ENCODE measurements at places on chromosomes 11 and 22.

- DNase-seq = no peak
Observed at GRCh38 chr11:10640308-10640707, 53.2 kb downstream of the IRAG1 start.

DNA sequence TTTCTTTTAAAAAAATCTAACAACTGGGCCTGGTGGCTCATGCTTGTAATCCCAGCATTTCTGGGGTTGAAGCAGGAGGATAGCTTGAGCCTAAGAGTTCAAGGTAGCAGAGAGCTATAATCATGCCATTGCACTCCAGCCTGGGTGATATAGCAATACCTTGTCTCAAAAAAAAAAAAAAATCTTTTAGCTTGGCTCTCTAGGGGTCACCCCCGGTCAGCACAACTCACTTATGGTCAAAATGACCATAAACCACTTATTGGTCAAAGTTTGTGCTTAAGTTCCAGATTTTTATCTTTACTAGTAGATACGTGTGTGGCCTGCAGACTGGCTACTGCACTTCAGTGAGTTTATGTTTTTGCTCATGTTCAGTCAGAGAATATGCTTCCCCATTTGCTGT is 6.3 kb upstream of the SPDYC start:
- DNase-seq = no peak

- no peak for DNase-seq
Observed at GRCh38 chr11:131770801-131771200, 400.4 kb downstream of the NTM start.

GRCh38 chr11:12243911-12244550 is 133.3 kb upstream of the PARVA start:
- no peak for DNase-seq

GRCh38 chr11:19679952-19680828 is 32.4 kb upstream of the NAV2 start:
- peak; percentile 88 for DNase-seq

DNA sequence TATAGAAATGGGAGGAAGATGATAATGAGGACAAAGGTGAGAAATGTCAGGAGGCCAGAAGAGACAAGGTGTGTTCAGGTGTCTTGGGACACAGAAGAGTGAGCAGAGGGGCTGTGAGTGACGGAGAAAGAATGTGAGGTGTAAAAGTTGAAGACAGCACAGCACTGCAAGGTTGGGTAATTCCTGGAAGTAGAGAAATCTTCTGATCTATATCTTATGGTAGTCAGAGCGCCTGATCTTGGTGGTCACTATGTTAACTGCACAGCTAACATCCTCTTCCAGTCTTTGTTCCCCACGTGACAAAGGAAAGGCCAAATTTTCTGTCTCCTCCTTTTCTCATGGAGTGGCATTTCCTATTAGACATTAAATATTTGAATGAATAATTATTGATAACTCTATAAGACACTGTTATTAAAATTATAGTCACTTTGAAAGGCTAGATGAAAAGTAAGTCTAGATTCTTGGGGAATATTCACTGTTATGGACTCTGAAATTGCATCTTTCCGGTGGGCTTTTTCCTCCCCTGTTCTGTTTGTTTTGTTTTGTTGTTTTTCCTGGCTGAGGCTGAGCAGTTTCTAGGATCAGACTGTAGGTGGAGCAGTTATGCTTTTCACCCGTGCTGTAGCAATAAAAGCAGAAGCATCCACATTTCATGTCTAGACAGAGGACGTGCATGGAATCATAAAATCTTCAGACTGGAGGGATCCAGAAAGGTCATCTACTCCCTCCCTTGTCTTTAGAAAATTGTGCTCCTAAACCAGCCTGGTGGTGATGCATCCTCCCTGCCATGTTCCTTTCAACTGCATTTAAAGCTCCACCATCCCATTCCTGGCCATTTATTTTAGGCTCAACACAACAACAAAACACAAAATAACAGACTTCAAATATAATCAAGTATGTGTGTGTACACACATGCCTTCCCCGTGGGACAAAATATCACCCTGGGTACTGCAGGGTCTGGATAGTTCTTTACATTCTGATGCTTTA is 26.6 kb downstream of the SC5D start:
- DNase-seq = peak; percentile 59

DNA sequence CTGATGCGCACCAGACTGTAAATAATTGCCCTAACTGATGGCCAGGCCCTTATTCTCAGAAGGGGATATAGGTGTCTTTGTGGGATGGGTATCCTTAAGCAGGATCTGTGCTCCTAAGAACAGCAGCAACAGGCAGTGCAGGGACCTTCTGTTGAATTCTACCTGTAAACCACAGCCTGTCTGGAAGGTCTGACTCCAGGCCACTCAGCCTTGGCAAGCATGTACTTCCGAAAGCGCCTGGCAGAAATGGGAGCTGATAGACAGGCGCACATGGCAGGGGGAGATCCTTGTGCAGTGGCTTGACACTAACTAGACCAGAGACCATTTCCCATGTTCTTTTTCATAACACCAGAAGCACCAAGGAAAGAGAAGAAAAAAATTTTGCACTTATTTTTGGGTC is 59.0 kb downstream of the C22orf31 start:
- no peak for DNase-seq

DNA sequence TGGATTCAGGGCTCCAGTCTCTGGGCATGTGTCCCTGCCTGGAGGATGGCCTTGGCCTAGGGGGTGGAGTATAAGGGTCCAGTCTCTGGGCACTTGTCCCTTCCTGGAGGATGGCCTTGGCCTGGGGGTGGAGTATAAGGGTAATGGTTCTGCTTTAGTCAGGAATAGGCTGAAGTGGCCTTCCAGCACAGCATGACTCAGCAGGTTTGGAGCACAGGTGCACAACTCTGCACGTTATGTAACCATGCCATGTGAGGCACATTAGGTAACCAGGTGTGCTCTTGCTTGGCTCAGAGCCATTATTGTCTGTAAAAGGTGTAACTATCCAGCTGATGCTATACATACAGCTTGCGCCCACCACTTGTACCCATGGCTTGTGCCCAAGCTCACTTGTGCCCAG is 48.4 kb upstream of the POLD3 start:
- no peak for DNase-seq

- no peak for DNase-seq
Observed at GRCh38 chr11:112583261-112583893, 322.7 kb upstream of the PLET1 start.

- DNase-seq = no peak
Observed at GRCh38 chr11:30585892-30586250, 282 bp downstream of the MPPED2 start.

DNA sequence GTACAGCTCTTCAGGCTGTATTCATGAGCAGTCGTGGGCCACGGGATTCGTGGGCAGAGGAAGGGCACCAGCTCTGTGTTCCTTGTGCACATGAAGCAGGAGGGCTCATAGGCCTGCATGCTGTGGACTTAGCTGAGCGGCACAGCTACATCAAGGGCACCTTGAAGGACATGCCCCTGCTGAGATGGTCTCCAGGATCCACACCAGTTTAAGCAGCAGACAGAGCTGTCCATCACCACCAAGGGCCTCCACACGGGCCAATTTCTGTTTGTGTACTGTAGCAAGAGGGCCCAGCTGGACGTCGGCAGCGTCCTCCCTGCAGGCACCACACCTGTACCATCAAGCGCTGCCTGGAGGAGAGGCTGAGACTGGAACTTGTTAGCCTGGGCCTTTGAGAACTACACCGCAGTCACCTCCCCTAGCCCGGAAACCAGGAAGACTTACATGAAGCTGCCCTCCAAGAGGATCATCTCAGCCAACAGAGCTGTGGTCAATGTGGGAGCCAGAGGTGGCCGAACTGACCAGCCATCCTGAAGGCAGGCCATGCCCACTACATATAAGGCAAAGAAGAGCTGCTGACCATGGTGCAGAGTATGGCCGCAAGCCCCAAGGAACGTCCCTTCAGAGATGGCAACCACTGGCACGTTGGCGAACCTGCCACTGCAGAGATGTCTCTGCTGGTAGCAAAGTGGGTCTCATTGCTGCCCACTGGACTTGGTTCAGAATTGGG is 32.7 kb upstream of the GNB1L start:
- no peak for DNase-seq

DNA sequence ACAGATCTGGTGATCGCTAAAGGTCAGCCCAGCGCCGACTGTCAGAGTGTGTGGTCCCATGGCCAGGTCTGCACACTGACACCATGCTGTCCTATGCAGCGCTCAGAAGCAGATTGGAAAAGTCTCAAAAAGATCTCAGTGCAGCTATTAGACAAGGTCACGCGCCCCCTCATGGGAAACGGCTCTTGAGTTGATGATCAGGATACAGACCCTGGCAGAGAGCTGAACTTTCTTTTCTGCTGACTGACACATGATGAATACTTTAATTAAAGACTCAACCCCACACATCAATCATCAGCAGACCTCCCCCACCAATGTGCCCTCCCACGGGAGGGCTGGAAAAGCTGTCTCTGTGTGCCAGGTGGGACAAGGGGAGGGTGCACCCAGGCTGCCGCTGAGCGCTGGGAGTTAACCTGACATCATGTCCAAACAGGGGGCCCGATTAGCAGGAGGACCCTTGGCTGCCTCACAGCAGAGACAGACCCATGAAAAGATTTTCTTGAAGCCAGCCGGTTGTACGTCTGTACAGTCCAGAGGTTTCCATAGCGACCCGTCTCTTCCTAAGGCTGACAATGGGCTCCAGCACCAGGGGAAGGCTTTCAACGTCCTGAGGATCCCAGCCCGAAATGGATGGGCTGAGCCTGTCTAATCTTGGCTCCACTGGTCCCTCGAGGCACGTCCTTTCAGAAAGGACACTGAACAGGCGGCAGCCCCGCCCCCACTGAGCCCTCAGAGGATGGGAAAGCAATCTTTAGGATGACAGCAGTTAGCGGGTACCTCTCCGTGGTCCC is 26.9 kb downstream of the RASD2 start:
- no peak for DNase-seq

- DNase-seq = no peak
Observed at GRCh38 chr22:45575607-45576272, 73.1 kb downstream of the FBLN1 start.

- peak; percentile 67 for DNase-seq
Observed at GRCh38 chr11:65274735-65275682, 13.2 kb downstream of the POLA2 start.

- DNase-seq = no peak
Observed at GRCh38 chr11:1771273-1771672, 7.5 kb upstream of the CTSD start.

DNA sequence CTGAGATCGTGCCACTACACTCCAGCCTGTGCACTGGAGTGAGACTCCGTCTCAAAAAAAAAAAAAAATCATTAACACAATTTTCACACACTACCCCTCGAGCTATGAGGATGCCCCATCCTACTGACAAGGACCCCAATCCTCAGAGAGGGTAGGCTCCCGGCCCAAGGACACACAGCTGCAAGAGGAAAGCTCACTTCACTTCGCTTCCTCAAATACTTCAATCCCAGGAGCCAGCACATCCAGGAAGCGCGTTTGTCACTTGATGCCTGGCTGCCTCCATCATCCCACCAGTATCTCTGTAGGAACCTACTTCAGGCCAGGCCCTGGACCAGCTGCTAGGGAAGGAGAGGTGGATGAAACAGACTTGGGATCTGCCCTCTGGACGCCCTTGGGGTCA is 144.0 kb downstream of the CRYBB2 start:
- DNase-seq = no peak

GRCh38 chr22:46125311-46125710 is 25.0 kb upstream of the PPARA start:
- DNase-seq = no peak

DNA sequence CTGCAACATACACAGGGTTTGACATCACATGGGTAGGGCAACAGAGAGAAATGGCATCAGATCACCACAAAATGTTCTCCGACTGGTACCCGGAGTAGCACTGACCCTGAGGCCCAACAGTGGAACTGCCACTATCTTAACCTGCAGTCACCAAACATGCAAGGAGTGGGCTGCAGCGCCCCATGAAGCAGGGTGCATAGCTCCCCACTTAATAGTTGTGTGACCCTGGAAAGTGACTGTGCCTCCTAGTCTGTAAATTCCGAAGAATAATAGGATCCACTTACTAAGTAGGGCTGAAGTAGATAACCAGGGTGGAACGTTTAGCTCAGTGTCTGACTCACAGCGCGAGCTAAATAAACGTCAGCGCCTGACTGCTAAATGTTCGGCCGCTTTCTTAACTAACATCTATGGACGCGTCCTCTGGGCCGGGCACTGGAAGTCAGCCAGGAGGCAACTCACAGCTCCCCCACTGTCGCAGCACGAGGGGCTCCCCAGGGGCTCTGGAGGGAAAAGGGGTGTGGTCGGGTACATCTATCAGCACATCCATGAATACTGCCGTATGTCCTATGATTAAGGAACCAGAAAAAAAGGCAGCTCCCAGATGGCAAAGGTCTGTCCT is 777 bp downstream of the LTO1 start:
- DNase-seq = peak; percentile 52
